ENCODE measurements at places on chromosomes 2 and 18.

- DNase-seq, result no peak
These were observed 263.5 kb downstream of the ZNF407 start for GRCh38 chr18:74861154-74861553.

- no peak for DNase-seq
These were observed 157.1 kb downstream of the COL6A3 start for GRCh38 chr2:237256887-237257286.

- DNase-seq, result peak; percentile 76
These were observed 79.4 kb upstream of the ZNF532 start for GRCh38 chr18:58785171-58785805.

DNA sequence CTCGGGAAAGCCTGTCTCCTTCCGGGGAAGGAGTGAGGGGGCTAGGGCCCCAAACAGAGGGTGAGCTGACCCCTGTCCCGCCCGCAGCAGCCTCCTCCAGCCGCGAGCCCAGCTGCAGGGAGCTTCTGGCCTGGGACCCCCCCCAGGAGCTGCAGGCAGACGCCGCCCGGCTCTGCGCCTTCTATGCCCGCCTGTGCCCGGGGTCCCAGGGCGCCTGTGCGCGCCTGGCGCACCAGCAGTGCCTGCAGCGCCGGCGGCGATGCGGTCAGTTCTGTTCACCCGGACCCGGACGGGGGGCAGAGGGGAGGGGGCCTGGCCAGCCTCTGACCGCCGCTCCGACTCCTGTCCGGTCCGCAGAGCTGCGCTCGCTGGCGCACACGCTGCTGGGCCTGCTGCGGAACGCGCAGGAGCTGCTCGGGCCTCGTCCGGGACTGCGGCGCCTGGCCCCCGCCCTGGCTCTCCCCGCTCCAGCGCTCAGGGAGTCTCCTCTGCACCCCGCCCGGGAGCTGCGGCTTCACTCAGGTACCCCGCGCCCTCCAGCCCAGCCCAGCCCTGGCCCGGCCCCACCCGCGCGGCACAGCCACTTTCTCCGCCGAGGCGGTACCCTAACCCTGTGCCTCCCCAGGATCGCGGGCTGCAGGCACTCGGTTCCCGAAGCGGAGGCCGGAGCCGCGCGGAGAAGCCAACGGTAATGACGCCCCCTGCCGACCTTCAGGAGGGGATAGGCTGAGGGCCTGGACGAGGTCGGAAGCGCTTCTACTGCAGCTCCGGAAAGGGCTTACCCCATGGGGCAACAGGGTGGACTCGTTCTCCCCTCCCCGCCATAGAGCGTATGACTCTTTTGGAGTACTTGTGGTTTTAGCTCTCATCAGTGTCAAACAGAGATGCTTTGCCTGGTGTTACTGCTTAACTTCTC is 2.0 kb upstream of the CHRND start:
- no peak for DNase-seq

GRCh38 chr2:135685361-135685760 is 56.3 kb upstream of the UBXN4 start:
- no peak for DNase-seq

DNA sequence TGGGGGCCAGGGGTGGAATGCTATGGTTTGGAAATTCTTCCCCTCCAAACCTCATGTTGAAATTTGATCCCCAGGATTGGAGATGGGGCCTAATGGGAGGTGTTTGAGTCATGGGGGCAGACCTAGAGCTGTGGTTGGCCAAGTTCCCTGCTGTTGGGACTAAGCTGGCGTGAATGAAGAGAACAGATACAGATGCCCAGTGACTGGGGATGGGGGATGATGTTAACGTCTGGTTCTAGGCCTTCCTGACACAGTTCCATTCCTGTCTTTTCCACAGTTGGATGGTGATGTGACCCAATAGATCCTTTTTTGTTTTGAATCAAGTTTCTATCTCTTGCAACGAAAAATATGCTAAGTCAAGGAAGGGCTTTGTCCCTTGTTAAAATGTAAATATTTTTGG is 23.7 kb downstream of the KLHL23 start:
- no peak for DNase-seq

- no peak for DNase-seq
These were observed 13.3 kb downstream of the LIMS2 start for GRCh38 chr2:127661949-127662510.

DNA sequence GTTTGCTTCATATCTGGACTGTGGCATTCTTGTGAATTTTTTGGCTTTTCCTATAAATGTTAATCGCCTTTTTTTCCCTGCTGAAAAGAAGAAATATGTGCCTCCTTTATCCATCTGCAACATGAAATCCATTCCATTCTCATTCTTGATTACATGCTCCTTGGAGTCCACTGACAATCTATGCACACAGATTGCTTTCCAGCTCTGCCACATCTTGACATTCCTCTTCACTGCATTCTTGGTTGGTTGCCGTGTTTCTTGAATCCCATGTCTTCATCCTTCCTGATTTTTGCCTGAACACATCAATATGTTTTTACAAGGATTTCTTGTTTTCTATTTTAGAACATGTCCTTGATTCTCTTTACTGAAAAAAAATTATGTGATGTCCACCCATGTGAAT is 26.7 kb upstream of the BIRC6 start:
- no peak for DNase-seq

DNA sequence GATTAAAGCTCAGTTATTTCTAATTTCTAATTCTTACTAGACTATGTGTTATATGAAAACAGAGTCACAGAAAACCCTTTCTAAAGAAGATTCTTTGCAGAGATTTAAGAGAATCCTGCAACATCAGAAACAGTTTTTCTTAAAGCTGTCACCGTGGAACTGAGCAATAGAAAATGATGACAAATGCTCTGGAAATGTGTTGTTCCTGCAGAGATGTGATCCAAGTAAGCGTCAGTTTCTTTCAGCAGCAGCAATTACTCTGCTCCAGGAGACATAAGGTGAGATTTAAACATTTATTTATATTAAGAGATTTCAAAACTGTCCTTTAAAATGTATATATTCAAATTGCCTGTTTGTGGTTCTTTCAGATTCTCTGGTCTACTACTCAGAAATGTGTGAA is 350.5 kb upstream of the NETO1 start:
- DNase-seq, result no peak
